DMS53 (cell line): ENCODE measurements at places on chromosomes 2 and 18.

DNA sequence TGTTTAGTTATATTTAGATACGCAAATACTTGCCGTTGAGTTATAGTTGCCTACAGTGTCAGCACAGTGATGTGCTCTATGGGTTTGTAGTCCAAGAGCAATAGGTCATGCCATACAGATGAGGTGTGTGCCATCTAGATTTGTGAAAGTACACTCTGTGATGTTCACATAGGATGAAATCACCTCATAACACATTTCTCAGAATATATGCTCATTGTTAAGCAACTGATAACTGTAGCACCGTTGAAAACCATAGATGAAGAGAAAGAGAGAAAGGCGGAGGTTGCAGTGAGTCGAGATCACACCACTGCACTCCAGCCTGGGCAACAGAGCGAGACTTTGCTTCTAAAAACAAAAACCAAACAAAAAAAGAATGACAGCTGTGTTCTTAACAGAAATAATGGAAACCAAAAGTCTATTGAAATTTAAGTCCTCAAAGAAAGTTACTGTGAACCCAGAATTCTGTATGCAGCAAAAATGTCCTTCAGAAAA is 9.5 kb downstream of the DGKD start:
- DNase-seq, result no peak

DNA sequence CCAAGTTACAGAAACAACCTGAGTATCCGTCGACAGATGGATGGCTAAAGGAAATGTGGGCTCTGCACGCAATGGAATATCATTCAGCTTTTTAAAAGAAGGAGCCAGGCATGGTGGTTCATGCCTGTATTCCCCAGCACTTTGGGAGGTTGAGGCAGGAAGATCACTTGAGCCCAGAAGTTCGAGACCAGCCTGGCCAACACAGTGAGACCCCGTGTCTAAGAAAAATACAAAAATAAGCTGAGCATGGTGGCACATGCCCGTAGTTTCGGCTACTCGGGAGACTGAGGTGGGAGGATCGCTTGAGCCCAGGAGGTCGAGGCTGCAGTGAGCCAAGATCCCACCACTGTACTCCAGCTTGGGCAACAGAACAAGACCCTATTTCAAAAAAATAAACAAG is 34.3 kb downstream of the TCF7L1 start:
- no peak for DNase-seq

- no peak for DNase-seq
These were observed 450.1 kb downstream of the LPIN1 start for GRCh38 chr2:12196495-12196894.

DNA sequence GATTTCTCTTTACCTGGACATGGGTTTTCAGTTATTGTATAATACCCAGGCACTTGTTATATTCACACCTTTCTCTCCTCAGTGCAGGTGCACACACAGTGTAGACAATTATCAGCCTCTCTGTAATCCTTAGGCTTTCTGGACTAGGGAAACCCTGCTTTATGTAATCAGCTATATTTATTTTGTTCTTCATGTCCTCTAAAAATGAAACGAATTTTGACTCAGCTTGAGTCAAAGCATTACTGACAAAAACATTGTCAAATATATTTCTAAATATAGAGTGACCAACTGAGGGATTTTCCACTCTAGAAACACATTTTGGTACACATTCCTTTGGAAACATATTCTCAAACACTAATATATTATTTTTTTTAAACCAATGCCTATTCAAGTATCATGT is 144.8 kb upstream of the GULP1 start:
- peak; percentile 73 for DNase-seq

- DNase-seq, result no peak
These were observed 105.3 kb upstream of the TTN start for GRCh38 chr2:178912416-178913048.

GRCh38 chr2:44934983-44935728 is 6.3 kb upstream of the SIX3 start:
- DNase-seq, result peak; percentile 54

GRCh38 chr18:59669872-59670657 is 27.2 kb downstream of the CCBE1 start:
- DNase-seq, result no peak

GRCh38 chr18:13710414-13710831 is 15.9 kb downstream of the FAM210A start:
- DNase-seq, result no peak

DNA sequence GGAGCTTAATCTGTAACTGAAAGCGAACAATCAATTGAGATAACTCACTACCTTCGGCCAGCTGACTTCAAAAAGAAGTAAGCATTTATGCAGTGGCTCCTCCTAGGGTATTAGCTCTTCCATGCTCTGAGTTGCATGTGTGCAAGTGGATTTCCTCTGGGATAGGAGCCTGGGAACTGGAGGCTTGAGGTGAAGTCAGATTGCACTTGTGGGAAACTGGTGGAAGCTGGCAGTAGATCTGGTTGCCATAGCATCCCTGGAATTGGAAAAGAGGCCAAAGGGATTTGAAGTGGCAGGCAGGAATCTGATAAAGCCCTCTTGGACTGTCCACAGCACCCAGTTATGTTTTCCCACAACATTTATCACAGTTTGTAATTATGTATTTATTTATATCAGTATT is 50.6 kb upstream of the FMNL2 start:
- peak; percentile 0 for DNase-seq

- DNase-seq, result no peak
These were observed 50.5 kb downstream of the IMPA2 start for GRCh38 chr18:12031846-12032245.

DNA sequence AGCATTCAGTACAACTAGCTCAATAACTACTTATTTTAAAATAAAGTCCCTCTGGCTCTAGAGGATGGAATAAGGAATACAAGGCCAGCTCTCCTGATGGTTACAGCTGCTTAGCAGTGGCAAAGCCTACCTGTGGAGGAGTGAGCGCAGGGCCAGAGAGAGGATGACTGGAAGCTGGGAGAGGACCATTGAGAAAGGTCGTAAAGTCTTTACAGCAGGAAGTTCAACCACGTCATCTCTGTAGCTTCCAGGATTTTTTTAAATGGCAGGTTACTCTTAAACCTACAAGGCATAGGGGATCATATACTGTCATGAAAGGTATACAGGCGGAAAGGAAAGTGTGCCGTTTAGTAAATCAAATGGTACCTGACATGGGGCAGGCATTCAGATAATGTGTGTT is 26.3 kb downstream of the ANXA4 start:
- no peak for DNase-seq
